Forelimb muscle (tissue), 1 donor: ENCODE measurements at places on chromosomes 16 and 17.

DNA sequence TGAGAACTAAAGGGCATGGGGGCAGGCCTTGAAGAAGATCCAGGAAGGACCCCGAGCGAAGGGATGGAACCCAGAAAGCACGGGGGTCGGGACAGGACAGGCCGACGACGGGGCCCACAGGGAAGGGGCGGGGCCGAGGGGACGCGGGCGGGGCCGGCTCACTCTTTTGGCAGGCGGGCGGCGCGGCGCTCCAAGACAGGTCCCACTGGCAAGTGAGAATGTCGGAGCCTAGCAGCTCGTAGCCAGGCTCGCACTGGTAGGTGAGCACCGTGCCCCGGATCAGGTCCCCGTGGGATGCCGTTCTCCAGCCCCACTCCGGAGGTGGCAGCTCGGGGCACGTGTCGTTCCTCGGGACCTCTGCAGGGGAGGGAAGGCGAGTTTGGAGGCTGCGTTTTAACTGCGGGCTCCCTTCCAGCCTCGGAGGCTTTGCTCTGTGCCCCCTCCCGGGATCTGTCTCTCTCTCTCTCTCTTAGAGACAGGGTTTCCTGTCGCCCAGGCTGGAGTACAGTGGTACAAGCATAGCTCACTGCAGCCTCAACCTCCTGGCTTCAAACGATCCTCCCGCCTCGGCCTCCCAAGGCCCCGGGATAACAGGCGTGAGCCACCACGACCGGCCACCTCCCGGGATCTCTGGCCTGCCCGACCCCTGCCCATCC is 13.7 kb upstream of the CDIPT start:
- no peak for DNase-seq

- no peak for DNase-seq
Measured at GRCh38 chr16:27321013-27321915, 7.5 kb downstream of the IL4R start.

DNA sequence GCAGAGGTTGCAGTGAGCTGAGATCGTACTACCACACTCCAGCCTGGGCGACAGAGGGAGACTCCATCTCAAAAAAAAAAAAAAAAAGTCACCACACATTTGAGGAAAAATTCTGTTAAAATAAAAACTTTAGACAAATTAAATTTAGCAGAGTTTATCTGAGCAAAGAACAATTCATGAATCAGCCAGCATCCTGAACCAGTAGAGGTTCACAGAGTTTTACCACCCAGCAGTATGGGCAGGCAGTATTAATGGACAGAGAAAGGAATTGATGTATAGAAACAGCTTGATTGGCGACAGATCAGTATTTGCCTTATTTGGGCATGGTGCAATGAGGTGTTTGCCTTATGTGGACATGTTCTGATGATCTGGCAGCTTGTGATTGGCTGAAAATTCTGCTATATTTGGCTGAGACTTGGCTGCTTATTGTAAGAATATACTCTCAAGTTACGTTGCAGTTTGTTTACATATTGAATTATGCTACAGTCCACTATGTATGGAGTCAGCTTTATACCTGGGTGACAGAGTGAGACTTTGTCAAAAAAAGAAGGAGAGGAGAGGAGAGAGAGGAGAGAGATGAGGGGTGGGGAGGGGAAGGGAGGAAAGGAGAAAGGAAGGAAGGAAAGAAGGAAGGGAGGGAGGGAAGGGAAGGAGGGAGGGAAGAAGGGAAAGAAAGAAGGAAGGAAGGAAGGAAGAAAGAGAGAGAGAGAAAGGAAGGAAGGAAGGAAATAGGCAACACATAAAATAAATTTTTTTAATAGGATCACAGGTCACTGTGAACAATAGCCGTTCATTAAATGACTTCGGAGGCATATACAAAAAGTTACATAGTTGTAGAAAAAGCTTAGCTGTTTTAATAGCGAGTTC is 14.6 kb downstream of the ABCC3 start:
- no peak for DNase-seq

DNA sequence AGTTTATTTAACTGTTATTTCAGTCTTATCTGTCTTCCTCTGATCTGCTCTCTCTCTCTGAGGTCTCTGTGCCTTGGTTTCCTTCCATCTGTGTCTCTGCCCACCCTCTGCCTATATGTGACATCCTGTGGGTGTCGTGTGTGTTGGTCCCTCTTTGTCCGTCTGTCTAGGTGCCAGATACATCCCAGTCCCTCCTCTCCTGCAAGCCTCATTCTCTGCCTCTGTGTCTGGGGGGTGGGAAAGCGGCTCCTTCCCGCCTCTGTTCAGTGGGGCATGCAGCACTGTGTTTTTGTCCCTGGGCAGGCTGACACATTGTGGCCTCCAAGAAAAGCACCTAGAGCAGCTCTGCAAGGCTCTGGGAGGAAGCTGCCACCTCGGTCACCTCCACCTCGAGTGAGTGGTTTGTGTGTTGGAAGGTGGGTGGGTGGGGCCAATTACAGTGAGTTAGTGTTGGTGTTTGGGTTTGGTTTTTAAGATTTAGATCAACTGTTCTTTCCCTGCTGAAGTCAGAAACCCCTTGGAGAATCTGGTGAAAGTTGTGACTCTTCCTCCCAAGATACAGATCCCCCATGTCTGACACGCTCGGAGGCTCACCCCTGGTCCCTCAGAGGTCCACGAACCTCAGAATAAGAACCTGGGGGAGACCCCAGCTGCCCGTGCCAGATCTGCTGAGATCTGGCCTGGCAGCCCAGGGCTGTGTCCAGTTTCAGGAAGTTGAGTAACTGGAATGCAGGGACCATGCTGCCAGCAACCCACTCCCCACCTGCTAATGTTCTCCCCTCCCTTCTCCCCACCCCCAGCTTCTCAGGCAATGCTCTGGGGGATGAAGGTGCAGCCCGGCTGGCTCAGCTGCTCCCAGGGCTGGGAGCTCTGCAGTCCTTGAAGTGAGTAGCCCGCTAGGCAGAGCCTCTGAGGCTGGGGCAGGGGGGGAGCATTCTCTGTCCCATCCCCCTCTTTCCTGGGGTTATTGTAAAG is 50.9 kb upstream of the CPNE2 start:
- DNase-seq = no peak

DNA sequence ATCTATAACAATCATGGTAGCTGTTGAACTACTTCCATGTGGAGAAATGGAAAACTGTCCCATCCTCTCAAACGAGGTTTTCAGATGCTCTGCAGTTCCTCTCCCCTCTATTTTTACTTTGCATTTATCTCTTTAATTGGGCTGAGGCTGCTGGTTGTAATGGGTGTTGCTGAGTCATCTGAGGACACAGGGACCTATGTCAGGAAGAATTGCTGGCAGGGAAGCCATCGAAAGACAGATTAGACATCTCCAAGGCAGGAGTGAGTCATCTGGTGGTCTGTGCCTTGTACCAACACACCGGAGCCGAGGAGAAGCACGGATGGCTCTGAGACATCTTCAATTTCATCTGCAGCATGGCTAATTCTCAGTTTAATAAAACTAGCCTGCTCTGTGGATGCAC is 394.5 kb downstream of the GRIN2A start:
- no peak for DNase-seq

DNA sequence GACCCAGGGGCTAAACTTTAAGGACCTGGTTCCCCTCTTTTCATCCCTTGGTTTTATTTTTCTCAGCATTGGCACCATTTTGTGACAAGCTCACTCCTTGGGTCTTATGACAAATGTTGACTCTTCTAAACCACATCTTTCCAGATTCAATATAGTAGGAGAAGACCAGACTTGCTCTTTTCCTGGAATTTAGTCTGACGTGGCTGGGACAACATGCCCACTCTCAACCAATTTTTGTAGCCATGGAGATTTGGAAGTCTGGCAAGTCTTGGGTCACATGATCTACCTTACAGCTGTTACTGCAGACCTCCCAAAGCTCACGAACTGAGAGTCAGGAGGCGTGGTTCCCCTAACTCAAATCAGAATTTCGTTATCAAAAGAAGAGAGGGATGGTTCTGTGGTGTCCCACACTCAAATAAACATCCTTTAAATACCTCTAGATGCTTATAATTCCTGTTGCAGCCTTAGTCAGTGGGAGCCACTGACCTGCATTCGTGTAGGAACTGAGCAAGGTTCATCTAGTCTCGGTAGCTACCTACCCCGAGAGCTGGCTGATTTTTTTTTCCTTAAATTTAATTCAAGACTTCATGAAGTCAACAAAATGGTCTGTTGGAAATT is 683.5 kb downstream of the MAF start:
- no peak for DNase-seq

DNA sequence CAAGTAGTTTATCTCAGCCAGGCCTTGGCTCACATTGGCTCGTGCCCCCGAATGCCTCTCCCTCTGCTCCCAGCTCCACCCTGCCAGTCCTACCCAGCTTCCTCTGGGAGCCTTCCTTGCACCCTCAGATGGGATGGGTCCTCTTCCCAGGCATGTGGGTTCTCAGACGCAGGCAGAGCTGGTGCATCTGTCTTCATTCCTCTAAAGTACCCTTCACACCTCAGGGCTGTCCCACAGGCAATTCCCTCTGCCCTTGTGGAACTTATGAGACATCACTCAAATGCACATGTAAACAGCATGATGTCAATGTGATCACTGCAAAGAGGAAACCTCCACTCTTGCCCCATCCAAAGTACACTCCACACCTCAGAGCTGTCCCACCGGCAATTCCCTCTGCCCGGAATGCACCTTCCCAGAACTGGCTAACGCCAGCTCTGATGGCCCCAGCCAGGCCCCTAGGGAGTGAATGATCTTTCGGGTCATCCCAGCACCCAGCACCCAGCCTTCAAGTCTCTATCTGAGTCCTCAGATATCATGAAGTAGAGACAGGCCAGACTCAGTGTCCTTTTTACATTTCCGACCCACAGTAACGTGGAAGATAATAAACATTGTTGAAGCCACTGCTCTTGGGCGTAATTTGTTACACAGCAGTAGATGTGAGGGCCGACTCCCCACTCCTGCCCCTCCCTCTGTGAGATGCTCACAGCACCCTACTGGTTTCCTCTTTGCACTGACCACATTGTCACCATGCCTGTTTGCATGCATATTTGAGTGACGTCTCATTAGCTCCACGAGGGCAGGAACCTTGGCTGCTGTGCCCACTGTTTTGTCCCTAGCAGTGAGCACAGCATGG is 85.4 kb downstream of the N4BP1 start:
- no peak for DNase-seq

GRCh38 chr17:66812571-66812970 is 22.3 kb upstream of the CACNG5 start:
- DNase-seq = no peak

DNA sequence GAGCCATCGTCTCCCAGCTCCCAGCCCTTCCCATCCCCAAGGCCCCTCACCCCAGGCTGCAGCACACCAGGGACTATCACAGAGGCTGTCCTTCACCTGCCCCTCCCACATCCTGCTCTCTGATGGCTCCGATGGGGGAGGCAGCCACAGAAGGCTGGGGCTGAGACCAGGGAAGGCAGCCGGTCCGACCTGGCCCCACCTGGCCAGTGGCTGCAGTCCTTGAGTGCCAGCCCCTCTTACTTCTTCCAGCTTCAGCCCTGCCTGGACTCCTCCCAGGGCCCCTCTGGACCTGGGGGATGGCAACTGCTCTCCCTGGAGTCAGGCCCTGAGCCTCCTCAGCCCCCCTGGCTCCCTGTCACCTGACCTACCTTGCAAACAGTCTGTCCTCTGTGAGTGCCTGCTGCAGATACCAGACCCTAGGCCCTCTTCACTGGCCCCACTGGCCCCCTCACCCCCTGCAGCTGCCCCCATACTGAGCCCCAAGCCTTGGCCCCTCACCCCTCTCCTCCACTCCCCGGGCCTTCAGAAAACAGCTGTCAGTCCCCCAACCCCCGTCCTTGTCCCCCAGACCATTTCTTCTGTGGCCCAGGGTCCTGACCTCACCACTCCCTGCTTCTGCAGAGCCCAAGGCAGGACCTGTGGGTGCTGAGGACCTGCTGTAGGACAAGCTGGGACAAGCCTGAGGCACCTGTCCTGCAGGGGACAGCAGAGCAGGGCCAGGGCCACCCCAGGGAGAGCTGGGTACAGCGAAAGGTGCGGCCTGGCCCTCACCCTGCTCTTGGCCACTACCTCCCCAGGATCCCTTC is 12.6 kb upstream of the SRRM2 start:
- no peak for DNase-seq

DNA sequence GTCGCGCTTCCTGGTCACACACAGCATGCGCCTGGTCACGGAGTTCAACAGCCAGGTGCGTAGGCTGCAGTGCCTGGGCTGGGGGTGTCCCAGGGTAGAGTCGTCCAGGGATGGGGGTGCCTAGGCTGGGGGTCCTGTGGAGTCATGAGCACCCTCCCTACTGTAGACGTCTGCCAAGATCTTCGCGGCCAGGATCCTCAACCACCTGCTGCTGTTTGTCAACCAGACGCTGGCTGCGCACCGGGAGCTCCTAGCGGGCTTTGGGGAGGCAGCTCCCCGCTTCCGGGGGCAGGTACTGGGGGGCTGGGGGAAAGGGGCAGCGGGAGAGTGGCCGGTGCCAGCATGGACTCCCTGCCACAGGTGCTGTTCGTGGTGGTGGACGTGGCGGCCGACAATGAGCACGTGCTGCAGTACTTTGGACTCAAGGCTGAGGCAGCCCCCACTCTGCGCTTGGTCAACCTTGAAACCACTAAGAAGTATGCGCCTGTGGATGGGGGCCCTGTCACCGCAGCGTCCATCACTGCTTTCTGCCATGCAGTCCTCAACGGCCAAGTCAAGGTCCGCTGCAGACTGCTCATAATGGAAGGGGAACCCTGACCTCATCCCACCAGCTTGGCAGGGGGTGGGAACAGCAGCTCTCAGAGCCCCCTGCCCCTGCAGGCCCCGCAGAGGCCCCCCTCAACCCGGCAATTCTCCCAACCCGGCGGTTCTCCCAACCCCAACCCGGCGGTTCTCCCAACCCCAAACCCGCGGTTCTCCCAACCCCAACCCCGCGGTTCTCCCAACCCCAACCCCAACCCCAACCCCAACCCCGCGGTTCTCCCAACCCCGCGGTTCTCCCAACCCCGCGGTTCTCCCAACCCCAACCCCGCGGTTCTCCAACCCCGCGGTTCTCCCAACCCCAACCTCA is 2.4 kb downstream of the PDIA2 start:
- DNase-seq = no peak

DNA sequence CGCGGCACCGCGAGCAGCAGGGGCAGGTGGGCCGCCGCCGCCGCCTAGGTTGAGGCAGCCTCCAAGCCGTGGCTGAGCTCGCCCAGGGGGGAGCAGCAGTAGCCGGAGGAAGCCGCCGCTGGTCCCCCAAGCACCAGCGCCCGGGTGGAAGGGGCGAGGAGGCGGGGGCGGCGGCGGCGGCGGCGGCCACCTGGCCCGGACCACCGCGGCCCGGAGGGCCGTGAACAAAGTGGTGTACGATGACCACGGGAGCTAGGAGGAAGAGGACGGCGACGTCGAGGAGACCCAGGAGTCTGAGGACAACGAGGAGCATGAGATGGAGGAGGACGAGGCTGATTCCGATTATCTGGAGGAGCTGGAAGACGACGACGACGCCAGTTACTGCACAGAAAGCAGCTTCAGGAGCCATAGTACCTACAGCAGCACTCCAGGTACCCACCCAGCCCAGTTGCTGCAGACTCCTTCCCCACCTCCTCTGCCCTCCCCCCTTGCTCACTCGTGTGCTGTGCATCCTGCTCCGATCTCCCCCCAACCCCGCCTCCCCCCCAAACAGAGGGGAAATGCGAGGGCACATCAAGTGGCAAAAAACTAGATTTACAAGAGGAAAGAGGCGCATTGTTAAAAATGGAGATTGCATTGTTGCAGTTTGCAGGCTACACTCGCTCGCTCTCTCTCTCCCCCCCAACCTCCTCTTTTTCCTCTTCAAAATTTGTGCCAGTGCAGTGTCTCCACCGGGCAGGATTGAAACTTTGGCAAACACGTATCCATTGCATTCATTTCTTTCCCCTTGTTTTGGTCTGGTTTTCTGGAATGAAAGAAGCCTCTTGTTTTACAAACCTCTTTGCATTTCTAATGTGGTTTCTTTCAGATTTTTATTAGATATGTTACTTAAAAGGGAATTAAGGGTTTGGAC is 41.8 kb upstream of the AMZ2 start:
- no peak for DNase-seq
